ENCODE measurements at places on chromosomes 11 and 22.

GRCh38 chr22:41899110-41899509 lies 15.8 kb downstream of the SHISA8 start:
- no peak for DNase-seq

DNA sequence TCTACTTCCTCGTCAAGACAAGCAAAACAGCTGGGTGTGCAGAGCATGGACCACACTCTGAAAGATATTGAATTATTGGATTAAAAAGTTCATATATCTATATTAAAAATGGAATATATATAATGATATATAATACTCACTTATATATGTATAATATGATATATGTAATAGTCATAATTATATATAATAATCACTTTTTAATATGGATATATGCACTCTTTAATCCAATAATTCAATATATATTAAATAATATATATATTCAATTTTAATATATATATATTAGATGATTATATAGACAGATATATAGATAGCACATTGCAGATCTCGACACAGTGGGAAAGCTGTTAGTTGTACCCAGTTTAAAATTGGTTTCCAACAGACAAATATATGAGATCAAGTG lies 182.1 kb upstream of the CARD18 start:
- DNase-seq = no peak

DNA sequence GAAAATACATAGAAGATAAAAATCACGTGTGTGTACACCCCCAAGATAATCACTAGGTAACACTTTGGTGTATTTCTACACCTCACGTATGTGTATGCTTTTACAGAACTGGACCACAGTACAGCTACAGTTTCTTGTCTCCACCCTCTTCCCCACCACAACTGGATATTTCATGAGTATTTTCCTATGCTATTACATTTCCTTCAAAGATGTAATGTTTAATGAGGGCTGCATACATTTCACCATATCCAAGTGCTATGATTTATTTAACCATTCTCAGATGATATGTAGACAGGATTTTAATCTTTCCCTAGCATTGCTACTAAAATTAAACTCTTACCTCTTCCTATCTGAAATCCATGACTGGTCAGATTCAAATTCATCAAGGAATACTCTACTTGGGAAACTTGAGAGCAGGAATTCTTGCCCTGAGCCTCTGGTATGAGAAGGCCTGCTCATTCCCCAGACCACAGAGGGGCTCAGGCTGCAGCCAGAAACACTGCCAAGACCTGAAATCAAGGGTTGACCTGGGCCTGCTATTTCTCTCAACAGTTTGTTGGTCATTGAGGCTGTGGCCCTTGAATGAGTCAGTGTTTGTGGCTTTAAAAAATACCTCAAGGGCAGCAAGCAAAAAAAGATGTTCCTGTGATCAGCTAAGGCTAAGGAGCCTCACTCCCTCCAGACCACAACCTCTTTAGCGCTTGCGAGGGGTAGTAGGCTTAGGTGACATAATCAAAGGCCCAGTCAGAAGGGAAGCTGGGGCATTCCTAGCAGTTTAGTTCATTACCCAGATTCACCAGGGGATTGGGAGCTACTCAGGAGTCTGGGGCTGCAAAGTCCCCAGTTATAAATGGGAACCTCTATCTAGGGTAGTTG lies 55.5 kb downstream of the ABTB2 start:
- no peak for DNase-seq

DNA sequence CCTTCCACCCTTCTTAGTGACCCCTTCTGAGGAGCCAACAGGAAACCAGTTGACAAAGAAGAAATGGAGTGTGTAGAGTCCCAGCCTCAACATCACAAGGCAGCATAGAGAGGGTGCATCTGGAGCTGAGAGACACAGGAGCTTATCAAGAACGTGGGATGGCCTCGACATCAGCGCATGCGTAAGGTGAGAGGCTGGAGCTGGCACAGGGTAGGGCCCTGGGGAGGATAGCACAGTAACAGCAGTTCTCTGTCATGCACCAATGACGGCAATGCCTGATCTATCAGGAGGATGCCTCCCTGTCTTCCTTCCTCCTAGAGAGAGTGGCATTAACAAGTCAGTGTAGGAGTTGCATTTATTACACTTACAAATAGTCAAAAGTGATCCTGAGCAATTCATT lies 426.1 kb downstream of the NTM start:
- DNase-seq = no peak

- DNase-seq = no peak
Measured at GRCh38 chr11:122207505-122207904, 91.5 kb upstream of the BLID start.

DNA sequence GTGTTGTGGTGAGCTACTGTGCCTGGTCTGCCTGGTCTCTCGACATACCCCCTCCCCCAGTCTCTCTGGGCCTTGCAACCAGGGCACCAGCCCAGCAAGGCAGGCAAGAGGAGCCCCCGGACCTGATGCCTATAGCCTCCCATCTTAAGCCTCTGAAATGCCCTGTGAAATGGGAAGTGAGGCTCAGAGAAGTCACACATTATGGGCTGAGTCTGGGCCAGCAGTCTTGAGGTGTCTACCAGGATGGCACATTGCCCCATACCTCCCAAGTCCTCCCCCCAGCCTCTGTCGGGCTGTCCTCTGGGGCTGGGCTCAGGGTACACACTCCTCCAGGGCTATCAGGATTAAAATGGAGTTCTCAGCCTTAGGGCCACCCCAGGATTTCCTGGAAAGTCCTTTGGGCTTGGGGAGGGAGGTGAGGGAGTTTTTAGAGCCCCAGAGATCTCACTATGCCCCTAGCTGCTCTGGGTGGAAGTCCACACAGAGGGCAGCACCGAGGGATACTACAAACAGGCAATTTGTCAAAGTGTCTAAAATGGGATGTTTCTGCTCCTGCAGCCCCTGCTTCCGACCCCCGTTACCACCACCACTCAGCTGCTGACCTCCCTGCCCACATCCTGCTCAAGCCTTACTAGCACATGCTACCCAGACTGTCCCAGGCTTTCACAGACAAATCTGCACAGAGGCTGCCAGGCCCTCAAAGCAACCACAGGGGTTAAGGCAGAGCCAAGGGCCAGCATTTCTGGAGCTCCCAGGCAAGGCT lies 3.1 kb upstream of the SH3BP1 start:
- DNase-seq = no peak

DNA sequence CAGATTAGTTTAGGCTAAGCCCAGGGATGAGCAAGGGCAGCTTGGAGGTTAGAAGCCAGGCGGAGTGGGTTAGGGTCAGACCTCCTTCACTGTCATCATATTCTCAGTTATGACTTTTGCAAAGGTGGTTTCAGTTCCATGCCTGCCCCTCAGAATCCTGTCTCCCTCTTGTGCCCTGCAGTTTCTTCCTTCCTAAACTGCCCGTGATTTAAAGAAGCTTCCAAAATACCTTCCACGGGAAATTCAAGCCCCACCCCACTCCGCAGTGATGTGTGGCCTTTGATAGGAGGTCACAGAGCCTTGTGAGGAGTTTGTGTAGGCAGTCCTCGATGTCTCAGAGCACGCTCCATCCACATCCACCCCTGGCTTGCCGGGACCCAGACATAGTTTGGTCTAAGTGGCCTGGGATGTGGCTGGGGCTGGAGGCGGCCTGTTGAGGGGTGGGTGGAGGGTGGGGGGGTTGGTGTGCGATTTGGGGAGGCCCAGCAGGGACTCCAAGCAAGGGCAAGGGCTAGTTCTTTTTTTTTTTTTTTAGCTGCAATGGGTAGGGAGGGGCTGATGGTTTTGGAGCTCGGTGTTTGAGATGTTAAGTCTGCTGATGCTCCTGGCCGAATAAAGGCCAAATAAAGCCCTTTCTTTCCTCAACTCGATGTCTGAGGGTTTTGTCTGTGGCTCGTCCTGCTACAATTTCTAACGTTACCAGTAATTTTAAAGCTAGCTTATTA lies 1.6 kb upstream of the IFITM1 start:
- peak; percentile 35 for DNase-seq

- no peak for DNase-seq
Measured at GRCh38 chr11:17760102-17761029, 25.8 kb downstream of the KCNC1 start.

- DNase-seq = no peak
Measured at GRCh38 chr11:9600644-9601036, 27.2 kb downstream of the WEE1 start.

DNA sequence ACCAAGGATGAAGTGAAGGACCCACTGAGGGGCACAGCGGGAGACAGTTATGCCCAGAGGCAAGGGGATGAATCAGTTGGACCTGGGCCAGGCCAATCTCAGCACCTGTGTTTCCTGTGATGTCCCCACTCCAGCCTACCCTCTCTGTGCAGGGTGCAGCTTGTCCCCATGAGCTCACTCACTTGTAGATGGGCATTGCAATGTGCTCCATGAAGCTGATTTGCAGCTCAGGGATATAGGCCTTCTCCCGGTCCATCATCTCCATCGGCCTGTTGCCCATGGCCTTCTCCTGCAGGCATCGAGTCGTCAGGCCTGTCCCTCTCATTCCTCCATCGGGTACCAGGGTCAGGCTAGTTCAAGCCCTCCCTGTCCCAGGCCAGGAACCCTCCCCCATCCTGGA lies 96.2 kb downstream of the PDE2A start:
- DNase-seq = no peak

- DNase-seq = no peak
Measured at GRCh38 chr11:12680246-12680939, 6.2 kb downstream of the TEAD1 start.

GRCh38 chr22:46010951-46011626 lies 34.1 kb upstream of the WNT7B start:
- no peak for DNase-seq

GRCh38 chr11:41113160-41113559 lies 346.3 kb downstream of the LRRC4C start:
- DNase-seq = no peak

- no peak for DNase-seq
Measured at GRCh38 chr11:45282081-45282480, 4.1 kb downstream of the SYT13 start.

- DNase-seq = no peak
Measured at GRCh38 chr11:88146106-88146505, 29.1 kb downstream of the RAB38 start.

- no peak for DNase-seq
Measured at GRCh38 chr11:130785380-130786116, 130.7 kb downstream of the SNX19 start.

GRCh38 chr22:20509344-20510047 lies 2.1 kb downstream of the MED15 start:
- no peak for DNase-seq
